ENCODE measurements at places on chromosomes 7 and 10.

- DNase-seq: peak; percentile 81
Measured at GRCh38 chr7:25073451-25073850, 51.6 kb downstream of the CYCS start.

DNA sequence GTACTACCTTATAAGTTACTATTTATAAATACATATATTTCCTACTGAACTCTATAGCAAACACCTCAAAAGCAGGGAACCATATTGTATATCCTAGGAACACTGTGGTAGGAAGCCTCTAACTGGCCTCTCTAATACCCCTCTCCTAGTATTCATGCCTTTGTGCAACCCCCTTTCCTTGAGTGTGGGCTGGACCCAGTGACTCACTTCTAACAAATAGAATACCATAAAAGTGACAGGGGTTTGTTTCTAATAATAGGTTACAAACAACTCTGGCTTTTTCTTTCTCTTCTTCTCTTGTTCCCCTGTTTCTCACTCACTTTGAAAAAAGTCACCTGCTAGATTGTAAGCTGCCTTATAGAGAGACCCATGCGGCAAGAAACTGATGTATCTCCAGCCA is 51.6 kb upstream of the MACC1 start:
- DNase-seq: no peak

DNA sequence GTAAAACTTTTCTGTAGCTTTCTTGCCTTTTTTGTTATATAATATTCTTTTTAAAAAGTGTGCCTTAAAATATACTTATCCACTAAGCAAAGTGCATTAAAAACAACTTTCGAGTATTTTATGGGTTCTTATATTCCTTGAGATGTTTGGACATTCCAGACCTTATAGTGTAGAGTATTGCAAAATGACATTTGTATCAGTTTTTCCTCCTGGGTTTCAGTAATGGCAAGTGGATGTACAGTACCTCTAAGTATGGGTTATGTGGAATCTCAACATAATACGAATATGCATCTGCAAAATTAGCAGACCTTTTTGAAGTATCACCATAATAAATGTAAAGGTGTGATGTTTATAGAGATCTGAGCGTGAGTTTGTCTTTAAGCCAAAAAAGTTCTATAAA is 2.7 kb downstream of the CDK13 start:
- DNase-seq: no peak

DNA sequence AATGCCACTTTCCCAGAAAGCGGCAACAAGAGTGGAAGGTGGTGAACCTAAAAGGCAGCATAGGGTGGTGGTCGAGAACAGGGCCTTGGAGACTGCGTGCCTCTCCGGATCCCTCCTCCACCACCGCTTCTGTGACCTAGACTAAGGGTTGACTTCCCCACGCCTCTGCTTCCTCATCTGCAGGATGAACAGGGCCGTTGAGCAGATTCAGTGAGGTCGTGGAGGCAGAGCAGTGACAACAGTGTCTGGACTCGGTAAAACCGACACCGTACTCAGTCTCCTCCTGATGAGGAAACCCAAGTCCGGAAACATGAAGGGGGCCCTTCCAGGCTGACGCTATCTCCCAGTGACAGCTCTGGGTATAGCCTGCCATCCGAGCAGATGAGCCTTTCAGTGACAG is 162.6 kb downstream of the CELF2 start:
- no peak for DNase-seq

DNA sequence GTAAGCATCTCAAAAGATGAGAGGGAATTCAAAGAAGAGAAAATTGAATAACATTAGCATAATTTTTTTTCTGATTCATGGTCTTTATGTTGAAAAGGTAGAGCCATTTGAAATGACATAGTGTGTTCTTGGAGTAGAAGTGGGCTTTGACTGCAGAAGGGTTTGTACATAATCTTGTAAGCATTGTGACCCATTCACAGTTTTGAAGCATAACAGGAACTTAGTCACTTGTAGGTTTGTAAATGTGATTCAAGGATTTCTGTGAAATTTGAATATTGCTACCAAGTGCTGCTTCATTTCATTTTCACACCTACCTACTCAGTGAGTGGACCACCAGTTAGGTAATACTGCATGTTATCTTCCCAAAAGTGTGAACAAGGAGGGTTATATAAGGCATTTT is 68.6 kb downstream of the PON1 start:
- DNase-seq: no peak

DNA sequence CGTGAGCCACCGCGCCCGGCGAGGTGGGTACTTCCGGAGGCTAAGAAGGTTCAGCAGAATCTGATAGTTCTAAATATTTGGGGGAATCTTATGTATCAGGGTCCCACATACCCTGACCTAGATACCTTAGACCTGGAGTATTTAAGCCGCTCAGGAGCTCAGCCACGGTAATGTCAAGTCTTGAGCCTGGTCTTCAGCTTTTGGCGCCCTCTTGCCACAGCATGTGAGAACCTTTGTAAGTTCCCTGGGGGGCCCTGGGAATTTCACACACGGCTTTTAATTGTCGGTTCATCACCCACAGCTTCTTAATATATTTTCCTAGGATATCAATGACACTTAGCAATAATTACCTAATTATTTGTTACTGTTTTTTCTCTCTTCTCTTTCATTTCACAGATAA is 324.3 kb upstream of the GALNT17 start:
- DNase-seq: no peak

DNA sequence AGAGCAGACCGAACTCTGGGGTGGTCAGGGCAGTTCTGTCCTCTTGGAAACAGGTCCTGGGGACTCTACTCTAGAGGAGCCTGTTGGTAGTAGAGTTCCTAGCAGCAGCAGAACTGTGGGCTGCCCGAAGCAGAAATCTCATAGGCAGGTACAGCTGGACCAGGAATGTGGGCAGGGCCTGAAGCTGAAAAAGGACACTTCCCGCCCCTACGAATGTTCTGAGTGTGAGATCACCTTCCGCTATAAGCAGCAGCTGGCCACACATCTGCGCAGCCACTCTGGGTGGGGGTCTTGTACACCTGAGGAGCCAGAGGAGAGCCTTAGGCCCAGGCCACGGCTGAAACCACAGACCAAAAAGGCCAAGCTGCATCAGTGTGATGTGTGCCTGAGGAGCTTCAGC is 8.3 kb upstream of the ZNF783 start:
- no peak for DNase-seq
